ENCODE measurements at places on chromosomes 5 and 9. TPM values are rescaled to one million over a fixed set of nuclear protein-coding genes. Genes with fewer than 3 reads are reported as not detected.

SAXO1 gene
- not detected for total RNA-seq

DNA sequence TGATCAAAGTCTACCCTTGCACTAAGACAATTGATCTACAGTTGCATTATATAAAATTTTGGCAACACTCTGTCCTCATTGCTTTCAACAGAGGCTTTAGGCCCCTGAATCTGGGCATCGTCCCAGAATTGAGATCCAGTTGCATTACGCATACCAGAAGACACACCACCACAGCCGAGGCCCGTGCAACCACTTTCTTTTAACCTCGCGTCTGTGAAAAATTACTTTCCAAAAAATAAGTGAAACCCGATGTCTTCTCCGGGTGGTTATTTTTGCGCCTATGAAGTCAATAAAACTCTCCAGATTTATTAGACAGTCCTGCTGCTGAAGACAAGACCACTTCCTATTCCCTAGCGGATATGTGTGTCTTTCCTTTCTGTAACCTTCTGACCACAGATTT is 52.1 kb upstream of the NFIB start:
- H3K27me3 ChIP-seq, result no peaks in the 10 kb centered on the region
- H3K4me1 ChIP-seq, result no peaks in the 10 kb centered on the region
- no peak overlapping the region for H3K4me3 ChIP-seq
- peak overlapping the region; percentile 52 for H3K27ac ChIP-seq

FRMPD1 gene
- not detected for total RNA-seq

DNA sequence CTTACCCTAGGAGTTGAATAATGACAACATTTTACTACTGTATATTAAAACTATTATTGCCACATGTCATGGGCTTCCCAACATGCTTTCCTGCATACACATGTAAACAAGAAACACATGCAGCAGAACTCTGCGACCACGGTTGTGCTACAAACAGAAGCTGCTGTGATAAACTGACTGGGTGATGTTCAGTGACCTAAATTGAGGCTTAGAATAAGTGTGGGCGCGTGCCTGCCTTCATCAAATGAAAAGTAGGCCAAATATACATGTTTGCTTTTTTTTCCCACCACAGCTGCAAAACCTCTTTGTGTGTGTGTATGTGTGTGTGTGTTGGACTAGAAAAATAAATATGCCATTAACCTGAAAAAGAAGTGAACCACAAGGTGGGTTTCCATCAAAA is 1202.1 kb downstream of the PTPRD start:
- no peak for DNase-seq
- H3K27me3 ChIP-seq, result no peaks in the 10 kb centered on the region
- no peaks in the 10 kb centered on the region for H3K4me1 ChIP-seq
- H3K27ac ChIP-seq, result no peak overlapping the region
- no peak overlapping the region for H3K4me3 ChIP-seq
- no peaks in the 10 kb centered on the region for H3K36me3 ChIP-seq

TNC gene
- 239 TPM for total RNA-seq

DNA sequence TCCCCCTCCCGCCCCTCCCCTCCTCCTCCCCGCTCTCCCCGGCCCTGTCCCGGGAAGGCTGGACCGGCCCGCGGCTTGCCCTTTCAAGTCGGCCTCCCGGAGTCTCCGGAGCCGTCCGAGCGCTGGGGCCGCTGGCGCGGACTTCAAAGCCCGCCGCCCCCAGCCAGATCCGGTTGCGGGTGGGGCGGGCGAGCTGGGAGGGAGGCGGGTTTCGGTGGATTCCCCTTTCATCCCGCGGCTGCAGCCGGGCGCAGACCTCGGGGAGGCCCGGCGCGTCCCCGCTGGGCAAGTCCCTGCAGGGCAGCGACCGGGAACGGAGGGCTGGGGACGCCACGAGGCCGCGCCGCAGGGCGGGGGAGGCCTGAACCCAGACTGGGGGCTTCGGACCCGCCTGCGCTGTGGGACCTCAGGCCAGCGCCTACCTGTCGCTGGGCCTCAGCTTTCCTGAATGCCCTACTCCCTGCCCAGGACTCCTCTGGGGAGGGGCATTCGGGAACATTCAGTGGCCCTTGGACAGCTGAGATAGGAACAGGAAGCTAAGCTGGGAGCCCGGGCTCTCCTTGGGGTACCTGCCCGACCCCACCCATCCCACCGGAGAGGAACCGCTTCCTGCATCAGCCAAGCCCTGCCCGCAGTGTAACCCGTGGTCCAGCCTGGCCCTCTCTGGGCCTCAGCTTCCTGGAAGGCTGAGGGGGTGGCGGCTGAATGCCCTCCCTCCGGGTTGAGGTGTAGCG is 23.4 kb downstream of the C9orf50 start:
- peak overlapping the region; percentile 90 for H3K27ac ChIP-seq
- H3K27me3 ChIP-seq, result no peaks in the 10 kb centered on the region
- peak overlapping the region; percentile 33 for H3K4me3 ChIP-seq
- no peaks in the 10 kb centered on the region for H3K36me3 ChIP-seq
- peak; percentile 73 for DNase-seq
- H3K4me1 ChIP-seq, result no peaks in the 10 kb centered on the region

DNA sequence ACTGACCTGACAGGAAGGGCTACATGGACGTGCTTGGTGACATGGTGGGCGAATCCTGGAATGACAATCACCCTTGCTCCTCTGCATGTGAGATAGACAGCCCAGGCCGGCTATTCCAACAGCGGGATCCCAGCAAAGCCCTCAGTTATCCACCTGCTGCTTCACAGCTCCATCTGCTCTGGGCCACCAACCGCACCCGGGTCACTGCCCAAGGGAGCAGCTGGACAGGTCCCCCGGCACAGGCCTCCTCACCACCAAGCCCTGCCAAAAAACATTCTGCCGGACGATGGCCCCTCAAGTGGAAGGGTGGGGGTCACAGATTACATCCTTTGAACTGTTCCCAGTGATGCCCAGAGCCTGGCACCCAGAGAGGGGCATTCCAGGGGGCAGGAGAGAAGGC is 39.6 kb downstream of the STK10 start:
- H3K27me3 ChIP-seq, result no peaks in the 10 kb centered on the region
- no peak for DNase-seq
- H3K36me3 ChIP-seq, result no peaks in the 10 kb centered on the region
- H3K4me1 ChIP-seq, result no peaks in the 10 kb centered on the region

DMRTA1 gene
- 11.0 TPM for total RNA-seq

MZB1 gene
- total RNA-seq, result 1.3 TPM
